ENCODE measurements at places on chromosomes 3 and 15.

DNA sequence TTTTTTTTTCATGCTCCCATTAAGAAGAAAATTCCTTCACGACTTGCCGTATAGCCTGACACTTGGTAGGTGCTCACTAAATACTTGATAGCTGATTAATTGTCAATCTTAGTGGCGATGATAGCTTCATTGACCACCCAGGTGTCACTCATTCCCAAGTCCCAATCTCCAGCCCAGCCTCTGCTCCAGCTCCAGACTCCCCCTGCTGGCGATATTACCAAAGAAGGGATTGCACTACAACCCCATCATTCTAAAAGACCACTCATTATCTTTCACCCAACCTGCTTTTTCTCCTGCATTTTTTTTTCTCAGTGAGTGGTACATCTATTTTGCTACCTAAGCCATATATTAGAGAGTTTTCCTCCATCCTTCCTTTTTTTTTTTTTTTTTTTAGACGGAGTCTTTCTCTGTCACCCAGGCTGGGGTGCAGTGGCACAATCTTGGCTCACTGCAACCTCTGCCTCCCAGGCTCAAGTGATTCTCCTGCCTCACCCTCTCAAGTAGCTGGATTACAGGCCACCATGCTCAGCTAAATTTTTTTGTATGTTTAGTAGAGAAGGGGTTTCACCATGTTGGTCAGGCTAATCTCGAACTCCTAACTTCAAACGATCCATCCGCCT lies 19.5 kb upstream of the COMMD2 start:
- DNase-seq: no peak

- no peak for DNase-seq
These were observed 210.8 kb upstream of the NR2E3 start for GRCh38 chr15:71599418-71600151.

GRCh38 chr3:44896440-44896839 lies 22.0 kb downstream of the TGM4 start:
- no peak for DNase-seq

GRCh38 chr3:24199775-24200247 lies 254.7 kb downstream of the NR1D2 start:
- DNase-seq: no peak

DNA sequence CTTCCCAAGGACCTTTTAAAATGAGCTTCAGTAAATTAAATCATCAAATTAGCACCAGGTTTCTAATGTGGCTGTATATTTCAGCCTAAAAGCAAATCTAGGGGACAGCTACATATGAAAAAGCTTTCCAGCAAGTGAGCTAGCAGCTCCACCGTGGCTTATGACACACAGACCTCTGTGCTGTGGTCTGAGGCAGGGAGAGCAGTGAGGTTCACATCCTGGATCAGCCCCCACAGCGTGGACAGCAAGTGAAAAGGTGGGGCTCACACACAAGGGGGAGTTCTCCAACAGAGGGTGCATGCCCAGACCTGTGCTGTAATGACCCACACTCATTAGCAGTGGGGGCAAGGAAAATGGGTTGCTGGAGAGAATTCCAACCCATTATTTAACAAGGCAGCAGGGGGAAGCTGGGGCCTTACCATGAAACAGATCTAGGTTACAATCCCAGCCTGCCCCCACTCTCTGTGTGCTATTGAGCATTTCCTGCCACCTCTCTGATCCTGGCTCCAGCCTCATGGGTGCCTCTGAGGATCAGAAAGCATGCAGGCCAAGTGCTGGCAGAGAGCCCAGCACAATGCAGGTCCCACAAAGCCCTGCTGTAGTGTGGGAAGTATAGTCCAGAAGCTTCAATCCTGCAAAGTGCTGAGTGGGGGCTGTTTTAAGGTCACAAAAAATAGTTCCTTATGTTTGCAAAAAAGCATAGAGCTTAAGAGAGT lies 48.2 kb downstream of the RASGRF1 start:
- DNase-seq: no peak

DNA sequence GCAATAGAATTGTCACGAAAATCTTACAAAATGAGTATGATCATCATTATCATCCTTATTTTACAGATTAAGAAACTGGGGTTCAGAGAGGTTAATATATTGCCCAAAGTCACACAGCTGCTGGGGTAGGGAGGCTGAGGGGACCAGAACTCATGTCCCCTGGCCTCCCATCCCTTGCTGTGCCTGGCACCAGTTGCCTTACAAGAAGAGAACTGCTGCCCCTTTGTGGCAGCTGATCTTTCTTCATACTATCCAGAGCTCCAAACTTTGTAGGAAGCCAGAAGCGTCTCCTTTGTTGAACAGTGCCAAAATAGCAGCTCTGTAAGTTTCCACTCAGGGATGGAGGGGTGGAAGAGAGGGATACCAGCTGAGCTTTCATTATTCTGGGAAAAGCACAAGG lies 236.8 kb upstream of the TBC1D5 start:
- no peak for DNase-seq

- DNase-seq: no peak
These were observed 440 bp downstream of the PRTG start for GRCh38 chr15:55742498-55742926.

DNA sequence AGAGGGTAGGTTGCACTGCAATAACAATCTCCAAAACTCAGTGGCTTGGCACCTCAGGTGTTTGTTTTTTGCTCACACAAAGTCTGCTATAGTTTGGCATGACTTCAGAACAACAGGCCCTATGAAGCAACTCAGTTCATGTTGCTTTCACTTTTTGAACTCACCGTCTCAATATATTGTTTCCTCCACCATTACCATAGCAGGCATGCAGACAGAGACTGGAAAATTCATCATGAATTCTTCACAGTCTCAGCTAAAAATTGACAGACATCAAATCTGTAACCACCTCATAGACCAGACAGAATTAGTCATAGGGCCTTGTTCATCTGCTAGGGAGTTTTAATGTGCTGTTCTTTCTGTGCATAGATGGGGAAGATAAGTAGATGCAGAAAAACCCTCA lies 161.4 kb upstream of the POU1F1 start:
- no peak for DNase-seq

DNA sequence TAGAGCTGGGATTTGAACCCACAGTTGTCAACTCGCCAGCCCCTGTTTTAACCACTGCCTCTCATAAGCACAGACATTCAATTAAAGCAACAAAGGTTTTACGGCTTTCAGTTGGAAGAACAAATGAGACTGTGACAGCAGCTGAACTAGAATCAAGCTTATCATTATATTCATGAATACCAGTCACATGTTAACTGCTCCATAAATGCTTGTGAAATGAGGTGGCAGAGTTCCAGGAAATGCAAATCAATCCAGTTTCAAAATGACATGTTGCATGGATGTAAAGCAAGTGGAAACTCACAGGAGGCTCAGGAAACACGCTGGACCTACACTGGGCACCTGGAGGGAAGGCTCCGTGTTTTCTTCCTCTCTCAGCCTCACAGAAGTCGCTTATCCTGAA lies 3.9 kb downstream of the GP5 start:
- DNase-seq: no peak

- DNase-seq: no peak
These were observed 977.3 kb downstream of the TBL1XR1 start for GRCh38 chr3:176219970-176220369.

DNA sequence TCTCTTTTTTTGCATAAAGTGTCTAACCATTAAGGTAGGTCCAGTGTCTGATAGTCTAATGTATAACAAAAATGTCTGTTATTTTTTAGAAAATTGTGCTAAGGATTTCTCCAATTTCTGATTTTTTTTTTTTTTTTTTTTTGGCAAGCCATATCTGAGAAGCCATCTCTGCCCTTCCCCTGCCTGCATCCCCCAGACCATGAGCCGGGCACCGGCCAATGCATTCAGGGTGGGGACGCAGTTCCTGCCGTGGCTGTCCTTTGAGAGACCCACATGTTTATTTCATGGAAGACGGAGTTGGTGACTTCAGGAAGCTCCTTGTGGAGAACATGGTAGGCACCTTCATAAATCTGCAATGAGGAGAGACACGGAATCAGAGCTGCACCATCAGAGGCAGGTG lies 19.2 kb downstream of the ABTB1 start:
- no peak for DNase-seq

- no peak for DNase-seq
These were observed 5.6 kb downstream of the THPO start for GRCh38 chr3:184372296-184372821.

GRCh38 chr15:84649706-84650105 lies 4.4 kb downstream of the WDR73 start:
- no peak for DNase-seq

DNA sequence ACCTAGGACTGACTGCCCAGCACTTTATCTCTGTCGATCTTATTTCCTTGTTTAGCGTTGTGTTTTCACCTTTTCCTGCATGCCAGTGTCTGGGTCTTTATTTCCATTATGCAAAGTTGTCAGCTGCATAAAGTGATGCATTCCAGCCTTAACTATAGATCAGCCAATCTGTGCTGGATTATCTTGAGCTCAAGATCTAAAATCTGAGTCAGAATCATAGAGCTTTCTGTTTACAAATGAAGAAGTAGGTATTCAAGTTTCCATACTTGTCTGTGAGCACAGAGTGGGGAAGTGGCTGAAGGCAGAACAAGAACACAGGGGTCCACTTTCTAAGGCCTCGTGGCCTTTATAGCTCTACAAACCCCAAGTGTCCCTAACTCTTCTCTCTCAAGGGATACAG lies 82.4 kb upstream of the PLCL2 start:
- DNase-seq: no peak

GRCh38 chr15:24919446-24919845 lies 35.3 kb upstream of the SNRPN start:
- DNase-seq: no peak

DNA sequence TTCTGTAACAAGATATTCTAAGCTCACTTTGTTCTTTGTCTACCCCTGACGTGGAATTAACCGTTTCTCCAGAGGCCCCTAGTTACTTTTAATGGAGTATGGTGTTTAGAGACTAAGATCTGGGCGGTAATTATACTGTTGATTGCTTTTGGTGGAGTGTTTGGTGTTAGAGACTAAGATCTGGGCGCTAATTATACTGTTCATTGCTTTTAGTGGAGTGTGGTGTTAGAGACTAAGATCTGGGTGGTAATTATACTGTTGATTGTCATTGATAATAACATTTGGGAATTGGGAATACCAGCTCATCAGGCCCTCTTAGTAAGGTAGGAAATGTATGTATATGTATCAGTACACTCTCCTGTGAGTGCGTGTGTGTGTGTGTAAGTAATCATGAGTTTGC lies 66.6 kb downstream of the LMLN start:
- no peak for DNase-seq

DNA sequence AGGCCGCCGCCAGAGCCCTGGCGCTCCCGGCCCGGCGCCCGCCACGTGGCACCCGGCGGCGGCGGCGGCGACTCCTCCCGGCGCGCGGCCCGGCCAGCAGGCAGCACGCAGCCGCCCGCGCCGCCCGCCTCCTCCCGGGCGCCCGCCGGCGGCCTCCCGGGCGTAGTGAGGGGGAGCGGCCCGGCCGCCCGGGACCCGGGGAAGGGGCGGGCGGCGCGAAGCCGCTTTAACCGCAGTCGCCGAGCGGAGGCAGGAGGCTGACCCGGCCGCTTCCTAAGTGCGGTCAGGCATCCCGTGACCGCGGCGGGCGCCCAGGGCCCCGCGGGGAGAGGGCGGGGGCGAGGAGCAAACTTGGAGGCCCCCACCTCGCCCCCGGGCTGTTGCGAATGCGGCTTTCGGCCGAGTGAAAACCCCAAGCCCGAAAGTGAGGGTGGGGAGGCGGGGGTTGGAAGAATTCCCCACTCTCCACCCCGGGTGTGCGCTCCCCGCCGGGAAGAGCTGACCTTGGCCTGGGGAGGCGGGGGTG lies 1.7 kb upstream of the HES1 start:
- DNase-seq: no peak

DNA sequence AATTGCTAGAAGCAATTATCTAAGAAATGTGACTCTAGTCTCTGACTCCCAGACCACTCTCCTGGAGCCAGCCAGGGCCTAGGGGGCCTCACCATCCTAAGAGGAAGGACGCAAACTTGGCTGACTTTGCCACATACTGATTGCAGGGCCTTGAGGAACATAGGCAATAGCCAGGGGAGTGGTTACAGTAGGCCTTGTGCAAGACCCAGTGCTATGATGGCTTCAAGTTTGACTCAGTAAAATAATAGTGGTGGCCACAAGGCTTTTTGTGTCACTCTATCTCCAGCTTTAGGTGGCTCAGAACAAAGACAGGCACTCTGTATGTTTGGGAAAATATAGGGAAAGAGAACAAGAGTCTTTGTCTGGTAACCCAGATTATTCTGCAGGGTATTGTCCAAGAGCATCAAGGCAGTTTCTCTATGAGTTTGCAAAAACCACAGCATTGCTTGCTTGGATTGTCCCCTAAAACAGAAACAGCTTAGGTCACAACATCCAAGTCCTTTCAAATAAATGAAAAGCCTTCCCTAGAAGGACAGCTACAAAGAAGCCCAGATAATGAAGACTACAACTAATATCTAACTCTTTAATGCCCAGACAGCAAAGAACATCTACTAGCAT lies 631.5 kb downstream of the PYDC2 start:
- no peak for DNase-seq

DNA sequence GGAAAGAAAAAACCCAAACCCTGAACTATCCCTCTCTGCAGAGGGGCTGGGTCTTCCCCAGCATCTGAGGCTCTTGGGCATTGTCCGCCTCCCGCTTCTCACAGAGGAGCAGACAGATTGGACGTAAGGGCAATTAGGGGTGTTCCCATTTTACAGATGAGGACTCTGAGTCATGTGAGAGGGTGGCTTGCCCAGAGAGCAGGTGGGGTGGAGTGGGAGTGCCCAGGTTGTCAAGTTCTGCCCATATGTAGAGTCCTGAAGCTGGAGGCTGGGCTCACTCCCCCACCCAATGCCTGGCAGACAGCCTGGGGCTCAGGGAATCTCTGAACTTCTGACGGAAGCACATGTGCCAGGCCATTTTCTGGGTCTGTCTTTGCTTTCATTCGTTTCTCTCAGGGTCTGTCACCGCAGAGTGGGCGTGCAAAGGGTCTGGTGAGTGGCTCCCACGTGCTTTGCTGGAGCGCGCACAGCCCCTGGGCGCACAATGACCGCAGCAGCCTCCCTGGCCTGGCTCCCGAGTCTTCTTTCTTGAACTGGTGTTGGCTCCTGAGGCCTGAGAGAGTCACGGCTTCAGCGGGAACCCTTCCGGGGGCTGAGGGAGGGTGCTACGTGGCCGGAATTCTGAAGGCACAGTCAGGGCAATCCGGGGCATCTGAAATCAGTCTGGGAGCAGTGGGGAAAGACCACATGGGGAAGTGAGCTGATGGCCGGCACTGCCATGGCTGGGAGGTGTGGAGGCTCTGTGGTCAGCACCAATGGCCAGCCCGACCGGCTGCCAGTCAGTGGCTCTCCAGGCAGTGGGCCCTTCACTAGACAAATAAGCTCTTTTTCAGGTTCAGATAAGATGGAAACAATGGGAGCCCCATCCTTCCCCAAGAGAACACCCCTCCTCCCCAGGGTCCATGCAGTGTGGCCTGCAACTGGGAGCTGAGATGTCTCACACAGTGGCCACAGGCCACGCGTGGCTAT lies 1.1 kb upstream of the TRPM1 start:
- DNase-seq: no peak

GRCh38 chr15:43529141-43529540 lies 11.7 kb downstream of the MAP1A start:
- no peak for DNase-seq
